ENCODE measurements at places on chromosomes 1 and 21.

DNA sequence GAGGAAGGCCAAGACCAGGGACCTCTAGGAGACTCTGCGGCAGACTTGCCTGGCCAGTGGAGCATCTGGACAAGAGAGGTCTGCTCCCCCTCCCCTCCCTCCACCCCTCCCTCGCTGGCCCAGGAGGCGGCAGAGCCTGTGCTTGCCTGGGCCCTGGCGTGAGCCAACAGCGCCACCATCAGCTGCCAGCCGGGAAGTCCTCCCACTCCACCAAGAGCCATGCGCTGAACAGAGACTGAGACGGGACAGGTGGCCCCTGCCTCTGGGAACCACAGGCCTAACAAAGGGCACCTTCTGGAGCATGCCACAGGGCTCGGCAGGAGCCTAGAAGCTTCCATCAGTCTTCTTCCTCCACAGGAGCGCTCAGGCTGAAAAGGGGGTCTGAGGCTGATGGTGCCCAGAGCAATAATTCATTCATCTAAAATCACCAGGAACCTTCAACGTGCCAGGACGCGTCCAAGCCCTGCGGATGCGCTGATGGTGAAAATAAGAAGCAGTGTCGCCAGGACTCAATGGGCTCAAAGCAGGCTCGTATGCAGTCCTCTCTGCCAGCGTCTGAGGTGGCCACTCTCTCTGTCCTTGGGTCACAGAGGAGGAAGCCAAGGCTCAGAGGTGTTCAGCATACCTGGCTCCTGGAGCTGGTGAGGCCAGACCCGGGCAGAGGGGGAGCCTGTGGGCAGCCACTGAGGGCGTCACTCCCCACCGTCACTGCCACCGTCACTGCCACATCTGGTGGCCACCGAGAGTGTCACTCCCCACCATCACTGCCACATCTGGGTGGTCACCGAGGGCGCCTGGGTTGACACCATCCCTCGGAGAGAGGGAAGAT, 161.2 kb downstream of the NPHP4 start:
- no peak for DNase-seq

DNA sequence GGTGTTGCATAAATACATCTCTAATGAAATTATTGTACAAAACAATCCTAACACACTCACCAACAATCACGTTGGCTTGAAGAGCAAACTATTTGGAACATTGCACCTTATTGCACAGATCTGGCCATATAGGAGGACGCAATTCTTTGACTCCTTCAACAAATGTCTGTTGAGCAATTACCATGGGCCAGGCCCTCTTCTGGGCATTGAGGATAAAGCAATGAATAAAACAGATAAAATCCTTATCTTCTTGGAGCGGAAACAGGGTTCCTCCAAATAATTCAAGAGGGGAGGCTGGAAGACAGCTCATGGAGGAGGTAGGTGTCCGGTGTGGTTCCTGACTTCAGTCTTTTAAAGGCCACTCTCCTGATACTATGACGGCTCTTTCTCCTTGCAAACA, 43.3 kb downstream of the PAX7 start:
- DNase-seq: no peak

DNA sequence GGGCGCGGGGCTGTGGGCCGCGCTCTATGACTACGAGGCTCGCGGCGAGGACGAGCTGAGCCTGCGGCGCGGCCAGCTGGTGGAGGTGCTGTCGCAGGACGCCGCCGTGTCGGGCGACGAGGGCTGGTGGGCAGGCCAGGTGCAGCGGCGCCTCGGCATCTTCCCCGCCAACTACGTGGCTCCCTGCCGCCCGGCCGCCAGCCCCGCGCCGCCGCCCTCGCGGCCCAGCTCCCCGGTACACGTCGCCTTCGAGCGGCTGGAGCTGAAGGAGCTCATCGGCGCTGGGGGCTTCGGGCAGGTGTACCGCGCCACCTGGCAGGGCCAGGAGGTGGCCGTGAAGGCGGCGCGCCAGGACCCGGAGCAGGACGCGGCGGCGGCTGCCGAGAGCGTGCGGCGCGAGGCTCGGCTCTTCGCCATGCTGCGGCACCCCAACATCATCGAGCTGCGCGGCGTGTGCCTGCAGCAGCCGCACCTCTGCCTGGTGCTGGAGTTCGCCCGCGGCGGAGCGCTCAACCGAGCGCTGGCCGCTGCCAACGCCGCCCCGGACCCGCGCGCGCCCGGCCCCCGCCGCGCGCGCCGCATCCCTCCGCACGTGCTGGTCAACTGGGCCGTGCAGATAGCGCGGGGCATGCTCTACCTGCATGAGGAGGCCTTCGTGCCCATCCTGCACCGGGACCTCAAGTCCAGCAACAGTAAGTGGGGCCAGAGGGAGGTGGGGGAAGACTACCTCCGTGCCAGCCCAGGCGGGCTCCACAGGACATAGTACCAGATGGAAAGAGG, 808 bp downstream of the MAP3K21 start:
- DNase-seq: no peak

GRCh38 chr1:109252167-109252892, 3.0 kb downstream of the CELSR2 start:
- no peak for DNase-seq

DNA sequence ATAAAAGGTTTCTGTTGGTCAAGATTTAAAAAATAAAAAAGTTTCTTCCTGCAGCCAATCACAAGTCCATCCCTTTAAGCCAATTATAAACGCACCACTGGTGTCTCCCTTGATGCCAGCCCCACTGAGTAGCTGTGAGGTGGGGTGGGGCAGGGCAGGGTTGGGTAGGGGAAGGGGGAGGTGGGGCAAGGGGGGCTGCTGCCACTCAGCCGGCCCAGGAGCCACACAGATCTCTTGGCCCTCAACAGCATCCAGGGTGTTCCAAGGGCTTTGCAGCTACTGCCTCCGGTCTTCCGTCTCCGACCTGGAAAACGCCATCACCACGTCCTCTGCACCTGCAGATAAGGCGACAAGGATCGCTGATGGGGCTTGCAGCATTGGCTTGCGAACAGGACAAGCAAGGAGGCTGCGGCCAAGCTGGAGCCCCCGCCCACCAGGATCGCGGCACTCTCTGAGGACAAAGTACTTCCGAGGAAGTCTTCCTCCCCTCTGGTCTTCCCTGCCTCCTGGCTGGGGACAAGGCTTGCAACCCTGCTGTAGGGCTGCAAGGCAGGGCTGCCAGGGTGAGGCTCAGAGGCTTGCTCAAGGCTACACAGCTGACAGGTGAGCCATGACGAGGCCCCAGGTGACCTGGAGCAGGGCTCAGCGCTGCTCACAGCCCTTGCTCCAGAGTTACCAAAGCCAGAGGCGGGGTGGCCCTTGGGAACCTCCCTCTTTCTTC, 26.8 kb upstream of the CLSTN1 start:
- no peak for DNase-seq

- DNase-seq: no peak
Observed at GRCh38 chr1:161706113-161706481, 932 bp upstream of the FCRLA start.

DNA sequence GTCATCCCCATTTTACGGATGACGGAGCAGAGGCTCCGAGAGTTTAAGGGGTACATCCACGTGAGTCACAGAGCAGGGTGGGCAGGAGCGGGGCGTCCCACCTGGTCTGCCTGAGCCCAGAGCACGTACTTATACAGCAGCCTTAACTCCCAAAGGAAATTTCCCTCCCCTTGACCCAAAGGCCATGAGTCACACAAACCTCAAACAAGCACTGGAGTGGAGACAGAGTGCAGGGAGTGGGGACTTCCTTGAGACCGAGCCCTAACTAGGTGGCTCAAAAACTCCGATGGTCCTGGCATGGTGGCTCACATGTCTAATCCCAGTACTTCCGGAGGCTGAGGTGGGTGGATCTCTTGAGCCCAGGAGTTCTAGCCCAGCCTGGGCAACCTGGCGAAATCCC, 141.6 kb upstream of the KLHDC7A start:
- DNase-seq: no peak

DNA sequence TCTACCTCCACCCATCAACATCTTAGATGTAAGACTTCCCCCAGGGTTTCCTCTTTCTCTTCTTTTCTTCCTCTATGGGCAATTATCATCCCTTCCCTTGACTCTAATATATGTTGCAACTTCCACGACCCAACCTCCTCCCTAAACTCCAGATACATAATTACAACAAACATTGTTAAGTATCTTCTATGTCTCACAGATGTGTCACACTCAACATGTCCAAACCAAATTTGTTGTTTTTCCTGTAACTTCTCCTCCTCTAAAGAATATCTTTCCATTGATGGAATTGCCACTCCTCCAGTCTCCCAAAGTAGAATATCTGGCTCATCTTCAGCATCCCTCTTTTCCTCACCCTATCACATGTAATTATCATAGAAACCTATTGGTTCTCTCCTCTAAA, 314.2 kb downstream of the RWDD3 start:
- no peak for DNase-seq

- DNase-seq: no peak
Observed at GRCh38 chr1:240582953-240583352, 29.0 kb downstream of the GREM2 start.

DNA sequence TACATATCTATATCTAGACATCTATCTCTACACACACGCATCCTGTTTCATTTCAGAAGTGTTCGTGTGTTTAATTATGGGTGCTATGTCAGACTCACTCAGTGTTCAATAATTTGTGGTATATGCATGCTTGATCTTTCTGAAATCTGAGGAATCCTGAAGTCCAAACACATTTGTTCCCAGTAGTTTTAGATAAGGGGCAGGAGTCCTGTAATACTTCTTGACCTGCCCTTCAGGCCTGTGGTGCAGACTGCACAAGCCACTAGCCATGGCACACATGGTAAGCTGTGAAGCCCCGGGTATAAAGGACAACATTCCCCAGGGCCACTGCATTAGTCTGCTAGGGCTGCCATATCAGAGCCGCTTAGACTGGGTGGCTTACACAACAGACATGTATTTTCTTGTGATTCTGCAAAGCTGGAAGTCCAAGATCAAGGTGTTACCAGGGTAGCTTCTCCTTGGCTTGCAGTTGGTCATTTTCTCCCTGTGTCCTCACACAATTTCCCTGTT, 267.2 kb downstream of the RHOU start:
- no peak for DNase-seq

DNA sequence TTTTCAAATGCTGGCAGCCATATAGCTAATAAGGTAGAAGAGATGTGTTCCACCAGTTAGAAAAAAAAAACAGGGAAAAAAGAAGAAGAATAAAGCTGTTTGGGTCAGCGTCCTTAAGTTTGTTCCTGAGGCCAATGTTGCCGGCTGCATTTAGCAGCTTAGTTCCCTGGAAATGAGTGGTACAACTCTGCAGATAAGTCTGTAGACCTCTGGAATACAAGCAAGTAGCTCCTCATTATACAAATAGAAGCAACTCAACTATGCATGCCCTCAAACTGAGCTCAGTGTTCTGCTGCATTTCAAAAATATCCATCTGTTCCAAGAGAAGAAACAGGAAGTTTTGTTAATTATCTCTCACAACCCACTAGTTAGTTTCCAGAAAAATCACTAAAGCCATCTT, 181.2 kb upstream of the PKN2 start:
- no peak for DNase-seq

DNA sequence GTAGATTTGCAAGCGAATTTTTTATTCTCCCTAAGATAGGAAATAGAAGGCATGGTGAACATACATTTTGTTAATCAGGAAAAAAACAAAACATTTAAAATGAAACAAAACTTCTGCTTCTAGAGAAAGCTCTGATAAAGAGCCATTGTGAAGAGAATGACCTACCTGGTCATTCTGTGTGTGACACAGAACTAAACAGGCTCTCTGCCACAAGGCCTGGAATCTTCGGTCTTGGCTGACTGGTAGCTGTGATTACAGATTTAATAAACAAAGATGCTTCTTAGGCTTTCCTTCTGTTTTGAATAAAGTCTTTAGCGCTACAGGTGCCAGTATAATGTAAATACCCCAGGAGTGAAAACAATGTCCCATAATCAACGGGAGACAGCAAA, 22.1 kb downstream of the SLC35D1 start:
- no peak for DNase-seq

- DNase-seq: no peak
Observed at GRCh38 chr21:15210235-15210678, 145.5 kb upstream of the NRIP1 start.

GRCh38 chr1:168561989-168562388, 14.4 kb upstream of the XCL1 start:
- DNase-seq: no peak

GRCh38 chr21:38810034-38810825, 4.5 kb downstream of the ETS2 start:
- no peak for DNase-seq

GRCh38 chr1:21868941-21869454, 56.9 kb downstream of the LDLRAD2 start:
- DNase-seq: no peak

GRCh38 chr21:34771512-34772028, 102.8 kb downstream of the CLIC6 start:
- no peak for DNase-seq

DNA sequence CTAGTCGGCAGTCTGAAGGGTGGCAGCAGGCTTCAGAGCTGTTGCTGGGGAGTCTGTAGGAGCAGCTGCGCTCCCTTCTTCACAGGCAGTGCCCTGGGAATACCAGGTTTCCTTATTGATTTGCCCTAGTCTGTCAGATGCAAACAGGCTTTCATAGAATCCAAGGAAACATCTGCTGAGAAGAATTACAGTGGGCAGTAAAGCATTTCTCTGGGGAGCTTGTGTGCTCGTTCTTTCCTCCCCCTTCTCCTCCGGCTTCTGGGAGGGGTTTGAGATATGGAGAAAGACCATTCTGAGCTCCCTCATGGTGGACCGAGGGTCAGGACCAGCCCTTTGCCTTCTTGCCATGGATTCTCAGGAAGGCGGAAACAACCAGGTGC, 25.4 kb upstream of the PARP1 start:
- DNase-seq: no peak

DNA sequence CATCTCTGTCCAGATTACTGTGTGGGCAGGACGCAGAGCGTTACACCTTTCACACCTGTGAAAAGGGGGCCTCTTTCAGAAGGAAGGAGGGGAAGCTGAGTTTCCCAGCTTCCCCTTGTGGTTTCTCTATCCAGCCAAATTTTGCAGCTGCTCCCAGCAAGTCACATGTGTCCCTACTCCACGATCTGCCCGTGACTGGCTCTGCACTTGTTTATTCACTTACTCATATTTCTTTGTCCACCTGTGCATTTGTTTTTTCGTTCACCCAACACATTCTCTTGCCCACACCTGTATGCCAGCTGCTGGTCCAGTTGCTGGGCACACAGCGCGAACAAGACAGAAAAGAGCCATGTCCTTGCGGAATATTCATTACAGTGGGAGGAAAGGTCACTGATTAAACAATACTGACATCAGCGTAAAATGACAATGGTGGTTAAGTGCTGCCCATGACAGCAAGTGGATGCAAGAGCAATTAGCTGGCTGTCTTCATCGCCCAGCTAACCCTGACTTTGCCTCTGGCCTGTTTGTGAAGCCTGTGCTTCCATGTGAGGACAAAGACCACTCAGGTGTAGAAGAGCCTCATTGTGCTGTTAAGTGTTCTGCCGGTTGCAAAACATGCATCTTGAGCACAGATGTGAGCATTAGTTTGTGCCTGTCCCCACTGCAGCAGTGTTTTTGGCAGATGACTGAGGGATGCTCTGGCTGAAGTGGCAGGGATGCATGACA, 28.6 kb upstream of the NEK2 start:
- no peak for DNase-seq

DNA sequence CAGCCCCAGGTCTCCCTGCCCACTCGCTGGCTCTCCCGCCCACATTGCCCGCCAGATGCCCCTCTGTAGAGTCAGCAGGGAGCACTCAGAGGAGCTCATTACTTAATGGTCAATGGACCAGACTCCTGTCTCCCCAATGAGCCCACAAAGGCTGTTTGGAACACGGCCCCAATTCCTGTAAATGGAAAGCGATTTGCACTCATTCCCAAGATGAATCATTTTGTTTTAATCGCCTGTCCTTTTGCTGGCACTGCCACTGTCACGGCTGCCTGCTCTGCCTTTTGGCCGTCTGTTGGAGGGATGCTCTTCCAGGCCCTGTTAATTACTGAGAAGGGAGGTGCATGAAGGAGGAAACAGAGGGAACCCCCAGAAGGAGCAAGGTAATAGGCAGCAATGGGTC, 44.8 kb upstream of the ATP2B4 start:
- no peak for DNase-seq

Measured in amniotic stem cell (primary cell).